ENCODE measurements at places on chromosomes 11 and 22.

DNA sequence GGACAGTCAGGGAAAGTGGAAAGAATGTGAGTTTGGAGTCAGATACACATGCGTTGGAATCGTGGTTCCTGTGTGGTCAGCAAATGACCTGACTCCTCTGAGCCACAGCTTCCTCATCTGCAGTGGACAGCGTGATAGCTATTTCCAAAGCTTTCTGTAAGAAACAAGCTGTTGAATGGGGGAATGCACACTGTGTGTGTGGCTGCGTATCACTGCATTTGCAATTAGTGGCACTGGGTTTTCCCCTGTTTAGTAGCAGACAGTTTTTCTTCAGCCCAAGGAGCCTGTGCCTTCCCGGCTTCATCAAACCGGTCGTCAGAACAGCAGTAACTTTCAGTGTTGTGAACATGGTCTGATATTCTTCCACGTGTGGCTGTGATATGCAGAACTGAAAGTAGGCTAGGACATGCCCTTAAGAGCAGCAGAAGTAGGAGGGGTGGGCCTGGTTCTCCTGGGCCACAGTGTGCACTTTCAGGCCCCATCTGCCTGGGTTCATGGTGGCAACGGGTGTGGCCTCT is 121.5 kb downstream of the RRAS2 start:
- DNase-seq, result no peak

DNA sequence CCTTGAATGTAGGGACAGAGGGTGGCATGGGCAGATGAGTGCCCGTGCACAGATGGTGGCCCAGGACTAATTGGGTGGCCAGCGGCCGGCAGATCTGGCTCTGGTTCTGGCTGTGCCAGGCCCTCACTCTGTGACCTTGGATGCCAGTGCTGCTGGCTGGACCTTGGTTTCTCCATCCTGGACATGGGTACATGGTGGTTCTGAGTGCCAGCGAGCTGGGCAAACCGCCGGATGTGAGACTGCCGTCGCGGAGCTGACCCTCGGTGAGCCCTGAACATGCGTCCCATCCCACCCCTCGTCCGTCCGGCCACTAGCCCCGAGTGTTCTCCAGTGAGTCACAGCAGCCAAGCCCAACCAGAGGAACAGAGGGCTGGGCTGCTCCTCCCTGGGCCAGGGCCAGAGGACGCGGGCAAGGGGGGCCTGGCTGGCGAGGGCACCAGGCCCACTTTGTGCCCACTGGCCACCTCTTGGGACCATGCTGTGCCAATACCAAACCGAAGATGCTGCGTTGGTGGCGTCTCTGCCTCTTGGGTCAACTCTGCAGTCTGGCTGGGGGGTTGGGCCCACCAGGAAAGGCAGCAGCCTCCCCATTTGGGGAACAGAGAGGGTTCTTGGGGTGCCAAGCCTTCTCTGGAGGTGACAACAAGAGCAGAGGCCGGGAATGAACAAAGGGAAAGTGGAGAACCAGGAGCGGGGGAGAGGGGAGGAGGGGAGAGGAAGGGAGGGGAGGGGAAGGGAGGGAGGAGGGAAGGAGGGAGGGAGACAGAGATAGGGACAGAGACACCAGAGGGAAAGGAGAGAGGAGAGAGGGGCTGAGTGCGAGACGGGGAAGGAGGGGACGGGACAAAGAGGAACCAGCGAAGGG is 10.7 kb downstream of the LSP1 start:
- no peak for DNase-seq

GRCh38 chr11:118529584-118530175 is 1.3 kb upstream of the TMEM25 start:
- no peak for DNase-seq

DNA sequence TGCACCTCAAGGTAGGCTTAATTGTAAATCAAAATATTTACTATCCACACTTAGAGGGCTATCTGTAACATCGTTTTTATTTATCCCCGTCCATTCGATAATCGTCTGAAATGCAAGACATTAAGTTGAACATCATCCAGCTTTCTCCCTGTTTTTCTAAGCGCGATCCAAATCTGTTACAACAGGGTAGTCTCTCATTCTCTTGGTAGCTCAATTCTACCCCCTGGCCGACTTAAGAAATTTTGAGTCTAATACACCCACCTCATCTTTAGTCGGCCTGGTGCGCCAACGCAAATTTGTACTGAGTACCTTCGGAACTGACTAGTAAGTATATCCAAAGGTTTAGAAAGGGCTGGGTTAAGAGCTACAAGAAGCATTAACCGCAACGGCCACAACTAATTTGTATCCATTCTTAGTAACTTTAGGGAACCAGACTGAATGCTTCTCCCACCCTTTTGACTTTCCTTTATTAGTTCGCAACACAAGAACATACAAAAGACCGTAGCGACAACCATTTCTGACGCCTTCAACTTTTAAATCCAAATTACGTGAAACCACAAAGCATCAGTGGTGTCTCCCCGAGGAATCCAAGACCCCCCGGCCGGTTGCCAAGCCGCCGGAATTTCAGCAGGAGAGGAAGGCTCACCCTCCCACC is 1.0 kb upstream of the ZNF143 start:
- peak; percentile 28 for DNase-seq

GRCh38 chr11:8063324-8063723 is 17.7 kb upstream of the TUB start:
- no peak for DNase-seq

GRCh38 chr22:43531651-43532050 is 119.8 kb downstream of the MPPED1 start:
- DNase-seq, result no peak
